ENCODE measurements at places on chromosomes 3 and 15. TPM values are rescaled to one million over a fixed set of nuclear protein-coding genes. Genes with fewer than 3 reads are reported as not detected.

GRCh38 chr3:57164217-57164656 lies 916 bp downstream of the IL17RD start:
- peak; percentile 42 for DNase-seq

GRCh38 chr3:101377796-101378195 lies 57.4 kb upstream of the IMPG2 start:
- peak; percentile 27 for DNase-seq

DNA sequence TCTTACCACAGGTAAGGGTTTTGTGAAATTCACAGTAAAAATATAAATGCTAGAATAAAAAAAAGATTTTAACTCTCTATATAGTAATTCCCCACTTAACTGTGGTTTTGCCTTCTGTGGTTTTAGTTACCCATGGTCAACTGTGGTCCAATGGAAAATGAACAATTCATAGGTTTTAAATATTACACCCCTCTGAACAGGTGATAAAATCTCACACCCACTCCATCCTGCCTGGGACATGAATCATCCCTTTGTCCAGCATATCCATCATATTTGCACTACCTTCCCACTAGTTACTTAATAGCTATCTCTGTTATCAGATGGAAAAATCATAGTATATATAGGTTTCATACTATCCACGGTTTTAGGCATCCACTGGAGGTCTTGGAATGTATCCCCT lies 49.2 kb downstream of the HDGFL3 start:
- no peak for DNase-seq

GRCh38 chr3:45269952-45270351 lies 43.9 kb upstream of the TMEM158 start:
- no peak for DNase-seq

DNA sequence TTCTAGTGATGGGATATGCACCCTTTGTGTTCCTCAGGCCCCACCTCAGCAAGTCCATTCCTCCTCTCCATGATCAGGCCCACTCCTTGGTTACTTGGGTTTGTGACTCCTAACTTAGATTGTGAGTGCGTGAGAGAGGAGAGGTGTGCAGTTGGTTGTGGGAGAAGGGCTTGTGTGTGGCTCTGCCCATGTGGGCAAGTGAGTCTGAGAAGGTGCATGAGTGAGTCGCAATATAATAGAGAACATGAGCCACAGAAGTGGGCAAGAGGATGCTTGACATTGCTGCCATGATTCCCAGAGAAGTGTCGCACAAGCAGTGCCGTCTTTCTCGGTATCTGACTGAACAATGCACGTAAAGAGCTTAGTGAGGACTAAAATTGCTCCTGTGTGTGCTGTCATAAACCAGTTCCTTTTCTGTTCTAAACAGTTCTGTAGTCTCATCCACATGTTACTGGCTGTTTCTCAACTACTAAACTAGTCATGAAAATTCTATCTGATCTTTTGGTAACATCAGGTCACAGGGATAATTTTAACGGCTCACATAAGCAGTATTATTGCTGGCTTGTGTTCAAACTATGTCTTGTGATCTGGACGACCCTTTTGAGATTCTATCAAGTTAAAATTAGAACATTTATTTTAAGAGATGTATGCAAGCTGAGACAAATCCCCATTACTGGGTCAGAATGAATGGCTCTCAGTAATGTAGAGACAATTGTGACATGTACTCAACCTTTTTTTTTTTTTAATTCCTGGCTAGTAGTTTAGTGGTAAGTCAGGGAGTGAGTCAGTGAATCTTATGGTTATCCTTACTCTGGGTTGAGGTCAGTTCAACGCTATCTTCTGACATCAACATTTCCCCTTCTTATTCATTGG lies 25.6 kb downstream of the GYG1 start:
- DNase-seq: no peak

DNA sequence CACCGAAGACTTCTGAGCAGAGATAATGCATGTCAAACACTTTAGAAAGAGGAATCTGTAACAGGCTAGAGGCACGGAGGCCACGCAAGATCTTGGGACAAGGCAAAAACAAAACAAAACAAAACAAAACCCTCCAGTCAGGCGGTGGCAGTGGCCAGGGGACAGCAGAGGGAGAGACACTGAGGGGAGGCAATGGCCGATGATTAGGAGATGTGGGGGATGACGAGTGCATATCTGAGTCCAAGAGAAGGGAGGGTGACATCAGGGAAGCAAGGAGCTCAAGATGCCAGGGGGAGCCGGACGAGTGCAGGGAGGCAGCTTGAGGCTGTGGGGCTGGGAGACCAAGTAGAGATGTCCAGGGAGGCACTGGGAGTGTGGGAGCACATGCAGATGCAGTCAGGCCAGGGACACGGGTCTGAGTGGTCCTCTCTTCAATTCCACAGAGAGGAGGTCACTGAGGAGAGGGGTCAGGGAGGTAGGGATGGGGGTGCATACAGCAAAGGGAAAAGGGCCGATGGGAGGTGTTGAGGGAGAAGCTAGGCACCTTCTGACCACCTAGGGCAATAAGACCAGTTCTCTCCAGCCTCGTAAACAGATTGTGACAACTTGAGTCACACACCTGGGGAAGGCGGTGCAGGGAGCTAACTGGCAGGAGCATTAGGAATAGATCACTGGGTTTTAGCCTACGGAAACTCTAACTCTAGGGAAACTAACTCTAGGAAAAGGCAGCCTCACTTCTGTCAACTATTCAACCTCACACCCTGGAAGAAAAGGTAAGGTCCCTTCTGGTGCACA lies 29.6 kb downstream of the SLCO2A1 start:
- DNase-seq: no peak

Gene SLC2A2
- polyA plus RNA-seq: 24.6 TPM

Gene DAZL
- polyA plus RNA-seq: not detected

Gene SERINC4
- polyA plus RNA-seq: 0.45 TPM

Gene LXN
- polyA plus RNA-seq: 33.8 TPM

Gene GHRL
- 10.8 TPM for polyA plus RNA-seq

Gene CSPG5
- polyA plus RNA-seq: not detected

Measured in small intestine (tissue), 16 donors.